ENCODE measurements at places on chromosomes 7 and 10.
A peak's percentile ranks its signal among the peaks of the same experiment; 100 is the strongest.

DNA sequence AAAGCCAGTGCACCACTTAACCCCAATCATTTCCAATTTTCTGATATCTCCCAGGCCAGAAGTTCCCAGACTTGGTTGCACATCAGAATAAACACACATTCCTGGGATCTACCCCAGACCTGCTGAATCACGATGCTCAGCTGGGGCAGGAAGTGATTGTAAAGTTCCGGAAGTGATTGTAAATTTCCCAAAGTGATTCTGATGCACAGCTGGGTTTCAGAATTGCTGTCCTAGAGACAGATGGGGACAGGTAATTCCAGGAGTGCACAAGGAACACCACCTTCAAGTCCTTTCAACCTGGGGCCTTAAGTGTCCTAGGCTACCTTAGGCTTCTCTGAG, 104.2 kb upstream of the EEPD1 start:
- DNase-seq, result no peak

- DNase-seq, result no peak
These were observed 386.5 kb upstream of the AUTS2 start for GRCh38 chr7:69211739-69212138.

- DNase-seq, result no peak
These were observed 873.5 kb downstream of the REEP3 start for GRCh38 chr10:64394744-64395143.

DNA sequence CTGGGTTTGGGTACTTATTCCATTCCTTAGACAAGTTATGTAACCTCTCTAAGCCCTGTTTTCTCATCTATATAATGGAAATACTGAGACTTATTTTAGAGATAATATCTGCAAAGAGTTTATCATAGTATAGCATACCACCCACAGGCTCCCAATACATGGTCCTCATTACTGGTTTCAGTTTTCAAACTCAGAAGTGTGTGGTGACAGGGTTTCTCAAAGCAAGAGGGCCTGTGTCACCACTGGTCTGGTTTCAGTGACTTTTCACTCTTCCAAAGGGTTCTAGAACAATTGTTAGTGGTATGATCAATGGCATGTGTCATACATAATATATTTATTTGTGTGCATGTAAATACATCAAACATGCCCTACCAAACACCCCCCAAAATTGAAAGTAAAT, 89.2 kb upstream of the BMPER start:
- DNase-seq, result no peak

- no peak for DNase-seq
These were observed 4.2 kb upstream of the MYO1G start for GRCh38 chr7:44982970-44983369.

- DNase-seq, result no peak
These were observed 1.4 kb downstream of the FZD1 start for GRCh38 chr7:91265693-91266066.

- no peak for DNase-seq
These were observed 146.6 kb downstream of the C10orf105 start for GRCh38 chr10:71572962-71573361.

DNA sequence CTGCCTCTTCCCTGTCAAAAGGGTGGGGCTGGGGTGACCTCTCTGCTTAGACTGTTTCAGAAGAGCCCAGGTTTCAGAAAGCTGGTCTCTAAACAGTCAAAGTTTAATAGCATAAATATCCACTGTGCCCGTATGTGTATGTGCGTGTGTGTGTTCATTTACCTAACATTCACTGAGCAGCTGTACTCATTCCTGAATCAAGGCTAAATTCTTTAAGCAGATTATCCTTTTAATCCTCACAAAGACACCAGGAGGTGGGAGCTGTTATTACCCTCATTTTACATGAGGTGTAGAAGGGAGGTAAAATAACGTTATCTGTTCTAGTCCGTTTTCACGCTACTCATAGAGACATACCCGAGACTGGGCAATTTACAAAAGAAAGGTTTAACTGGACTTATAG, 72.2 kb downstream of the RSU1 start:
- no peak for DNase-seq

- no peak for DNase-seq
These were observed 50.3 kb upstream of the SDK1 start for GRCh38 chr7:3250725-3251124.

DNA sequence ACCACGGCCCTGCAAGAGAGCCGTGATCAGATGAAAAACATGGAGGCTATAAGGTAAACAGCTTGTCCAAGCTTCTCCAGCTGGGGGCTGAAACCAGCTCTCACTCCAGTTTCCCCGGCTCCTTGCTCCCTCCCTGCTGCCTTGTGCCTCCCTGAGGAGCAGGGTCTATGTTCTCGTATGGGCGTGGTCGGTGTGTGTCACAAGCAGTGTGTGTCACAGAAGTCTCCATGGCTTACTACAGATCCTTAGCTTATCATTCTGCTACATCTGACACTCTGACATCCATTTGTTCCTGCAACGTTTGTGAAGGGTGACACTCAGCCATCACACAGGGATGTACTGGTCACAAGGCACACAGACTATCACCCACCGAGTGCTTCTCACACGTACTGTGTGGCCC, 54.6 kb downstream of the CSGALNACT2 start:
- DNase-seq, result no peak

GRCh38 chr7:36881233-36881874, 157.1 kb upstream of the AOAH start:
- DNase-seq, result no peak

- DNase-seq, result no peak
These were observed 113.1 kb downstream of the TCERG1L start for GRCh38 chr10:131198401-131198800.

DNA sequence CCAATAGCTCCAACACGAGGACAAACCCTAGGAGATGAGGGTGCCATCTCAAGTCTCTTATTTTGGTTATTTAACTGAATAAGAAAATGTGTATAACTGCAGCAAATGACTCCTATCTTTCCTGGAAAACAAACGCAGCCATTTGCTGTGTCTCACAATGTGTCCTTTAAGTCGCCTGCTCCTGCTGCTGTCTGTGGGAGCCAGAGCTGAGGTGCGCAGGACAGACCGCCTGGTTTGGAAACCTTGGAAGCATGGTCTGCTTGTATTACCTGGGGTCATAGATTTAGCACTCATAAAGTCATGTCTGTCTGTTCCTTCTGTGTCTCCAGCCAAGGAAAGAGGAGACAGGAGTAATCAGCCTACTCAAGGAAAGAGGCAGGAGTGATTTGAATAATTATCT, 760.2 kb downstream of the GRID1 start:
- DNase-seq, result no peak

GRCh38 chr10:110093722-110094121, 85.9 kb downstream of the ADD3 start:
- no peak for DNase-seq

DNA sequence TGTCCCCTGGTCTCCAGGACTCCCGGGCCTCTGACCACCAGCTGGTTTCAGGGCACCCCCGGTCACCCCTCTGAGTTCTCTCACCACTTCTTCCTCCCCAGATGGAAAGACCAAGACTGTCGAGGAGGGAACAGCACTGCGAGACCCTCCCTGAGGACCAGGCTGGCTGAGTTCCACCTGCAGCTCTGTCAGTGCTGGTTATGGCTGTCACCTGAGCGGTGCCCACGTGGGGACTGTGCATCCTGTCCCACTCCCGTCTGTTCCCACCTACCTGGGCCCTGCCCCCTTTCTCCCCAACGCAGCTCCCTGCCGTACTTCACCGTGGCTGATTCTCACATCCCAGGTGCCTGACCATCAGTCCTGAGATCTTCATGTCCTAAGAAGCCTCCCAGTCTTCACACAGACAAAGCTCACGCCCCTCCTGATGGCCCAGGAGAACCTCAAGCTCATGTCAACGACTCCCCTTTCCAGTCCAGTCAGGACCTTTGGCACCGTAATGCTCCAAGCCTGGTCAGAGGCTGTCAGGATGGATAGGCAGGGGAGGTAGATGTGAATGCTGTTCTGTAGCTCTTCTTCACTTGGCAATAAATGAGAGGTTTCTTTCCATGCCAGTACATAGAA, 159.7 kb downstream of the USP6NL start:
- no peak for DNase-seq

GRCh38 chr7:129689995-129690581, 78.6 kb downstream of the NRF1 start:
- DNase-seq, result no peak

DNA sequence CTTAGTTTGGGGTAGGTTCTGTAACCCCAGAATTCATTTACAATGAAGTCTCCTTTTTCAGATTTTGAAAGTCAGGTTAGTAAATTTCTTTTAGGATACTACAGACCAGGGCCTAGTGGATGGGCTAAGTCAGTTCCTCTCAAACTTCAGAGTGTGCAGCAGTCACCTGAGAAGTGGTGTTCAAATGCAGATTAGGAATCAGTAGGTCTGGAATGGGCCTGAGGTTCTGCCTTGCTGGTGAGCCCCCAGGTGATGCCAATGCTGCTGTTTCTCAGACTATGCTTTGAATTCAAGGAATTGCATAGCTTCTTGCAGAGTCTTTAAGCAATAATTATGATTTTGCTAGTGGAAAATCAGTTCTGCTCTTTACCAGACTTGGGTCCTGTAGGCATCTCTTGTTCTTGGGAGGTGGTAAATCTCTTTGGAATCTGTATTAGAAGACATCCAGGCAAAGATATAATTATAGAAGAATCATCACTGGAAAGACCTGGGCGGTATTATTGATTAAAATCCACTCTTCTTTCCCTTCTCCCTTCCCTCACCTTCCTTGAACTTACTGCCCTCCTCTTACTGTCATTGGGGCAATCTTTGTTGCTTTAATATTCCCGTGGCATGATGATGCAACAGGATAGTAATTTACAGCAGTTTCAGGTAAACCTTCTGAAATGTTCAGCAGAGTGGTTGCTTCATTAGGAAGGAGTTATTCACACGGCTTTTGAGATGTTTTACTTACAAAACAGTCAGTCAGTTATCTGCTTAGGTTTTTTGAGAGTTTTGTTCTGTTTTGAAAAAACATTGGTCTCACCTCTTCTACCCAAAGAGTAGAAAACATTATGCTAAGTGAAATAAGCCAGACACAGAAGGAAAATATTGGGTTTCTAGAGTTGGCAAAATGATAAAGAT, 87.2 kb downstream of the NRF1 start:
- DNase-seq, result peak; percentile 3

GRCh38 chr7:34069676-34070075, 164.3 kb downstream of the BMPER start:
- DNase-seq, result peak; percentile 82

DNA sequence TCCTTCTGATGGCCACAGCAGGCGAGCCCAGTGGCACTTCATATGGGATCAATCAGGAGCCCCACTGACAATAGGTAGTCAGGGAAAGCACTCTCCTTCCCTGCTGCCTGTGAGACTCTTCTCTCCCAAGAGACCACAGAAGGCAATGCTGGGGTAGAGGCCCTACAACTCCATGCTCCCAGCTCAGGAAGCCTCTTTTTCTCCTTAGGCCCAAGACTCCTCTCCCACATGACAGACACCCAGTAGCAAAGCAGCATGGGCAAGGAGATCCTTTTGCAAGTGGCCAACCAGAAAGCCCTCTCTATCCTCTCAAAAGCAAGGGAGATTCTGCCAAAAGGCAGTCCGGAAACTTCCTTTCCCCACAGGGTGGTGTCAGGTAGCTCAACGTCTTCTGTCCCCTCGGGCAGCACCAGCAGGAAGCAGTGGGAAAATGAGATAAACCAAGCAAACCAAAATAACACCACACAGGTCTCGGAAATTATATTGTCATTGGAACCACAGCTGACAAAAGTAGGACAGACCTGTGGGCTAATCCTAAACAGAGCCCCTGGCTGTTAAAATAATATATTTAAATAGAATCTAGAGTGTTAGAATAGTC, 172.7 kb upstream of the GDF10 start:
- DNase-seq, result no peak

DNA sequence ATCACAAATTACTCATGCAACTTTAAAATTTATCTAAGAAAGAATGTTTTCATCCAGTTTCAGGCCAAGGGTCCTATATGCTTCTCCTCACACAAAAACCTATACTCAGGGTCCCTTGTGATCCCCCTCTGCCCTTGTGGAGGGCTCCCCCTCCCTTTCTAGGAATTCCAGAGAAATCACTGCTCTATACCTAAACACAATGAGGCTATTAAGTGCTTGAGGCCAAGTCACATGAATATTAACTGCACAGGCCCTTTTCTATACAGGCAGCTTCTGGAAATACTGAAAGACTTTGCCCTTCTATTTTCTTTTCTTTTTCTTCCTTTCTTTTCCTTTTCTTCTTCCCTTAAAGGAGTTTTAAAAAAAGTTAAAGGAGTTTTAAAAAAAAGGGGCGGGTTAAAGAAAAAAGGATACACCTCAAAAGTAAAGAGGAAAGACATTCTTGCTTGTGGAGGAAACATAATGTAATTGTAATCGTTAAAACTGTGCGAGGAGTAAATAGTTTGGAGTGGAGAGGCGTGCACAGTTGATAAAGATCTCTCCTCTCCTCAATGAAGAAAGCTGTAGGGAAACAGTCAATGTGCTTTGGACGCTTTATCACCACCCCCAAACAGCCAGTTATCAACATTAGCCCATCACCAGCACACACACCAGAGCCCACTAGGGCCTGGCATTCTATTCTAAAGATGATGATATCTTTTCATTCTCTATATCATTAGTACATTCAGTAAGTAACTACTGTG, 16.4 kb downstream of the GRB10 start:
- DNase-seq, result no peak

GRCh38 chr7:51455513-51455912, 138.9 kb upstream of the COBL start:
- DNase-seq, result no peak

- no peak for DNase-seq
These were observed 270.8 kb downstream of the ELFN1 start for GRCh38 chr7:1940863-1941262.

DNA sequence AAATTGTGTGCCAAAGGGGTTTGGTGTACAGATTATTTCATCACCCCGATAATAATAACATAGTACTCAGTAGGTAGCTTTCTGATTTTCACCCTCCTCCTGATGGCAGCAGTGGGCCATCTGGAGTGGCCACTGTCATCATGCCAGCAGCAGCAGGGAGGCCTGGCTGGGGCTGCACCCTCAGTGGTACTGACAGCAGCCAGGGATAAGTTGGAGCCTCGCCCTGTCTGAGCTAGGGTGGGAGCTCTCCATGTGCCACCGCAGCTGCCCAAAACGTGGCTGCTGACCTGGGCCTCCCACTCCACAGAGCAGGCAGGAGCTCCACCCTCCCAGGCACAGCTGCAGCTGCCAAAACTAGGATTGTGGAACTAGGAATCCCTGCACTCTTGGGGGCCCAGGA, 700.8 kb upstream of the KCND2 start:
- no peak for DNase-seq

DNA sequence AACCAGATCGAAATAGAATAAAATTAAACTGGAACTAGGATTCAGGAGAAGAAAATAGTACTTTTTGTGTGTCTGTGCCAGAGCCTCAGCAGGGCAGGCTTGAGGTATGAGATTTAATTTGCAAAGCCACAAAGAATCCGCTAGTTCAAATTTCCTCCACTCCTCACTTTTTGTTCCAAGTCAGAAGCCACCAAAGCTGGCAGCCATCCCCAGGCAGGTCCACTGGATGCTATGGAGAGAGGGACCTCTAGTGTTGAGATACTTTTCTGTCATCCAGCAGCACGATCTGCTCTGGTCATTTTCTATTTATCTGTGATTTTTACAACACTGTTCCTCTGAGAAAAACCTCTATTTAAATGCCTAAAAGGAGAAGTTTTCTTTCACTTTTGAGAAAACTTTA, 147.9 kb upstream of the FRMD4A start:
- DNase-seq, result no peak

All from T47D (cell line).